ENCODE measurements at places on chromosomes 3 and 15. TPM values are rescaled to one million over a fixed set of nuclear protein-coding genes. Genes with fewer than 3 reads are reported as not detected.

DNA sequence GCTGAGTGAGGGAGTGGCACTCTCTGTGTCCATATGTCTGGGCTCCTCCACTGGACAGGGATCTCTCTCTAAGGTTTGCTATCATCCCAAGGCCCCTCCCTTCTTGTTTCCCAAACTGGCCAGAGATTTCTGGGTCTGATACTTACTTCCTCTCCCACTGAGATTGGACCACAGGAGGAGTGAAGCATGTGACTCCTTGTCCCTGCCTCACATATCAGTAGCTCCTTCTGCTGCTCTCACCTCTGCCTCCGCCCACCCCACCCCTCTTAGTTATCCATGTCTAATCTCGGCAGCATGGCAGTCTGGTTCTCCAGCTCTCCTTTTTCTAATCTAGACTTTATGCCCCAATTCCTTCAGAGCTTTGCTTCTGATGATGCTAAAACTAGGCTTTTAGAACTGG, 223.1 kb downstream of the RPLP1 start:
- no peak for DNase-seq

NRG4 gene
- total RNA-seq, result not detected

- peak; percentile 98 for DNase-seq
Measured at GRCh38 chr3:111851511-111851954, 7.5 kb upstream of the PHLDB2 start.

- peak; percentile 58 for DNase-seq
Measured at GRCh38 chr3:188465311-188465710, 311.4 kb downstream of the LPP start.

FSTL1 gene
- 89.1 TPM for total RNA-seq

GPR15 gene
- total RNA-seq, result not detected

RNF123 gene
- total RNA-seq, result 31.0 TPM

DNA sequence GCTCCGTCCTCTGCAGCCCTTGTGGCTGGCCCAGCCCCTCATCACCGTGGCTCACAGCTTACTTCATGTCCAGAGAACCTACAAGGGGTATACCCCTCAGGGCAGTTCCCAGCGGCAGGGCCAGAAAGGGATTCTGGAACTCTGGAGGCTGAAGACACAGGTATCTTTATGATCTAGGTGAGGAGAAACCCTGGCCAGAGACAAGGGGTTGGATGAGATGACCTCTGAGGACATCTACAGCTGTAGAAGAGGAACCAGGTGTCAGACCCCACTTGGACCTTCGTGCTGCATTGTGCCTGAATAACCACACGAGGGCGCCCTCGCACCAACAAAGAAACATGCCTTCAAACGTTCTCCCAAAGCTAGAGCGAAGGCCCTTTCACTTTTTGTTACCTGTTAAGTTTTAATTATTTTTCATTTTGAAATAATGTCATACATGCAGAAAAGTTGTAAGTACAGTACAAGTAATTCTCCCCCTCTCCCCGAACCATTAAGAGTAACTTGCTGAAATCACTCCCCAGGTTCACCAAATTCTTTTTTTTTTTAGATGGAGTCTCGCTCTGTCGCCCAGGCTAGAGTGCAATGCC, 118.7 kb upstream of the SMAD3 start:
- peak; percentile 74 for DNase-seq

GRCh38 chr3:144737281-144737680, 765.7 kb downstream of the DIPK2A start:
- no peak for DNase-seq

GRK7 gene
- total RNA-seq, result not detected

All from A673 (cell line).